ENCODE measurements at places on chromosomes 7 and 10.

GRCh38 chr10:48805848-48806247 lies 121.2 kb downstream of the WDFY4 start:
- no peak for DNase-seq

DNA sequence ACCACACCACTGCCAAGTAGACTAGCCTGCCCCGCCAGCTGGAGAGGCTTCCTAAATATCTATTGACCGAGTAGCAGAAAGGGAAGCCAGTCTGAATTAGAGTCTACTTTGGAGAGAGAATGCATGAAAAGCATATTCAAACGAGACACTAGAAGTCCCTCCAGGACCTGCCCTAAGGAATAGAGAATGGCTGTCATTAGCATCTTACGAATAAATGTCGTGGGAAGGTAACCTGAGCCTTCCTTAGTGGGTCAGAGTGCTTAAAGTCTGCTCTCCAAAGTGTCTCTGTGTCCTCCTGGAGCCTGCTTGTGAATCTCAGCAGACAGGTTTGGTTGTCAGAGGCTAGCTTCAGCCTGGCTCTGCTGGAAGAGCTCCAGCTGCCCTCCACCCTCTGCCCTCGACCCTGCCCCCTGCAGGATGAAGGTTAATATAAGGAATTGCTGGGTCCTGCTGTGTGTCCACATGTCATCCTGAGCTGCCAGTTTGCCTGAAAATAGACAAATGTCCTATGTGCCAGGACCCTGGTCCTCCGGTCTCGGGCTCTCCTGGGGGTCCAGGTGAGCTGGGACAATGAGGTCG lies 33.4 kb downstream of the FAM241B start:
- DNase-seq = no peak

- peak; percentile 66 for DNase-seq
These were observed 11.8 kb upstream of the DRGX start for GRCh38 chr10:49407552-49408137.

- DNase-seq = no peak
These were observed 306.2 kb downstream of the FRMD4A start for GRCh38 chr10:14024329-14025202.

DNA sequence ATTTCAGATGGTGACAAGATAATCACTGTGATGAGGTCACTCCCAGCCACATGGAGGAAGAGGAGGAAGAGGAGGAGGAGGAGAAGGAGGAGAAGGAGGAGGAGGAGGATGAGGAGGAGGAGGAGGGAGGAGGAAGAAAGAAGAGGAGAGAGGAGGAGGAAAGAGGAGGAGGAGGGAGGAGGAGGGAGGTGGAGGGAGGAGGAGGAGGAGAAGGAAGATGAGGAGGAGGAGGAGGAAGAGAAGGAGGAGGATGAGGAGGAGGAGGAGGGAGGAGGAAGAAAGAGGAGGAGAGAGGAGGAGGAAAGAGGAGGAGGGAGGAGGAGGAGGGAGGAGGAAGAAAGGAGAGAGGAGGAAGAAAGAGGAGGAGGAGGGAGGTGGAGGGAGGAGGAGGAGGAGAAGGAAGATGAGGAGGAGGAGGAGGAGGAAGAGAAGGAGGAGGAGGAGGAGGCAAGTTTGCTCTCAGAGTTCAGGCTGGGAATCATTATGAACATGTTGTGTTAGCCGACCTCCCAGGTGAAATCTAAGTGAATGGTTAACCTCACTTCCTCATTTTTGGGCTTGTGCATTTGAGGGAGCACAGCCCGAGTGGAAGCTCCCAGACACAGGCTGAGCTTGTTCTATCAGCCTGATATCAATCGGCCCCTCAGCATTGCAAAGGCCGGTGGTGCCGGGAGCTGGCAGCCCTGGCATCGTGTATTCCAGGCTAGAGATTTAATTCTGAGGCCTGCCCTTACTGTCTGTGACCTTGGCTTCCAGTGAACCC lies 236.2 kb upstream of the PITRM1 start:
- DNase-seq = no peak

GRCh38 chr7:21318916-21319270 lies 109.0 kb upstream of the SP4 start:
- no peak for DNase-seq

DNA sequence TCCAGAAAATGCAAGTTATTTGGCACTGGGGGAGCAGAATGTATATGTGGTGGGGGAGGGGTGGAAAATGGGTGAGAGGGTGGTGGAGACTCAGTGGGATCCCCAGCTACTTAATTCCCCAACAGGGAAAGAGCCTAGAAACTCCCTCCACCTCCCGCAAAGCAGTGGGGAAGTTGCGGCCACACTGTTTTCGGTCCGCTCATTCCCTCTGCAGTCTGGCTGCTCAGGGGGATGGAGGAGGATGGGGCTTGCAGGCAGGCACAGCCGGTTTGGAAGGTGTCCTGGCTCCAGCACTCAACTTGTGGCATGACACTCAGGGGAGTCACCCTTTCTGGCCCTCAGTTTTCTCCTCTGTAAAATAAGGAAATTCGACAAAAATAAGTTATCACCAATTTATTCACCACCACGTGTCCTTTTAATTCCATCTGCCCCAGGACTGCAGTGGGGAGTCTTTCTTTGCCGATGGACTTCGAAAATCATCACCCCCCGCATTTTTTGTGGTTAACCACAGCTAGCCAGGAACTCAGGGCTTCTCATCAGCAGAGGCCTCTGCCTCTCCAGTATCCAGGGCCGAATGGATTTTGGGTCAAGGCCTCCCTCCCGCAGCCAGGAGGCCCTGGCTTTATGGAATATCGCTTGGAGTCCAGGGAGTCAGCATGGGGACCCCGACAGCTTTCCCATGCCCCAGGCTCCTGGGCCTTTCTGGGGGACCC lies 1.6 kb upstream of the HTRA1 start:
- no peak for DNase-seq

GRCh38 chr7:139852482-139852845 lies 23.4 kb downstream of the TBXAS1 start:
- no peak for DNase-seq

DNA sequence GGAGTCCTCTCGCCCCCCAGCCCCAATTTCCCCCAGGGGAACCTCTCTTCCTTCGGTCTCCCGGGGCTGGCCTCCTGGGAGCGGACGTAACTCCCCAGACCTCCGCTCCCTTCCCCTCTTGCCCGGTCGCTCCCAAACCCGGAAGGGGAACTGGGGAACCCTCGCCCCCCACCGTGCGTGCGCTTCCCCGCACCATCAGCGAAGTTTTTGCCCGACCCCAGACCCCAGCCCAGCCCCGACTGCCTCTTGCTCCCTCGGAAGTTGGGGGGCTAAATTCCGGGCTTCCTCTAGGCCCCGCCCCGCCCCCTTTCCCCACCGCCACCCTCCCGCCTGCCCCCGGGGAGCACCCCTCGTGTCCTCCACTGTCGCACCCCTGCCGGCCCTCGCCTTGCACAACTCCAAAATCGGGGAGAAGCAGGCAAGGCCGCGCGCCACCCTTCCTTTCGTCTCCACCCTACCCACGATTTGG lies 436 bp downstream of the GNB2 start:
- no peak for DNase-seq

DNA sequence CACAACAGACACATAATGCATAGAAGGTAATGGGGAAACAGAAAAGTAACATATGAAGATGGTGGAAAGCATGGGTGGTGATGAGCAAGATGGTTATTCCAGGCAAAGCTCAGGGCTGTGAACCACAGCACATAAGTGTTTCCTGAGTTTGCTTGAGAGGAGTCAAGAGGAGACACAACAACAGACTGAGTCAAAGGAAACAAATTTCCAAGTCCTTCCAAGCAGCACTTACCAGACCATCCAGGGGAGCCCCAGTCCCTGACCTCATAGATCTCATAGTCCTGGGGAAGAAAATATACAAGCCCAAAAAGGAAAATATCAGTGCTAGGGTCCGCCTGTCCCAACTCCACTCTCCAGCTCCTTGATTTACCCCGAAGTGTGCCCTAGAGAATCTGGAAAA lies 216.6 kb upstream of the FZD1 start:
- no peak for DNase-seq

GRCh38 chr10:29517352-29517923 lies 117.3 kb downstream of the SVIL start:
- DNase-seq = no peak

GRCh38 chr7:157250605-157251228 lies 86.1 kb upstream of the DNAJB6 start:
- peak; percentile 68 for DNase-seq

- no peak for DNase-seq
These were observed 274.8 kb downstream of the PTPRN2 start for GRCh38 chr7:158312789-158313188.

DNA sequence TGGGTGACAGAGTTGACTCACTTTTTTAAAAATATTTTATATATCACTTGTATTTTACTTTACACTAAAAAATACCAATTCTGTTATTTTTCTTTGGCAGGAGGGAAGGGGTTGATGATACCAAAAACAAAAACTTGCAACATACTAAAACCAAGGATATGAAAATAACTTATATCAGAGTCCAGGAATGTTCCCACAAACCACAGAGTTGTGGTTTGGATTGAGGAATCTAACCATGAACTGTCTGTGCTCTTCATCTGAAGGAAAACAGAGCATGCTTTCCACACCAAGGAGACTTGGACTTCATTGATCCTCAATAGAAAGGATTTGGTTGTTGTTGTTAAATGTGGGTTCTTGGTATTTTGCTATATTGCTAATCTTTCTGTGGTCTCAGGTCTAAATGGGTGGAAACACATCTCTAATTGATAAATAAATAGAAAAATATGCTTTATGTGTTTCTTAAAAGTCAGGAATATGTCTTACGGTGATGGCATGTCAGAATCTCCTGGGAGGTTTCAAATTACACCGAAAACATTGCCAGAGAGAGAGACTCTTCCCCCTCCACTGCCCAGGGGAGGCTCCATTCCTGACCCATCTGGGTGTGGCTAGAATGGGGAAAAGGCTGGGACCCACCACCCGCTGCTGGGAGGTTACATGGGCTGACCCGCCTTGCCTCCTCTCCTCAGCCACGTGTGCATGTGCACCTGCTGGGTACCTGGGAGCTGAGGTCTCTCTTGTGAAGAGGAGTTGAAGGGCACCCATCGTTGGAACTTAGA lies 46.9 kb upstream of the STK17A start:
- no peak for DNase-seq

GRCh38 chr10:100498059-100498458 lies 21.6 kb downstream of the SEC31B start:
- no peak for DNase-seq

DNA sequence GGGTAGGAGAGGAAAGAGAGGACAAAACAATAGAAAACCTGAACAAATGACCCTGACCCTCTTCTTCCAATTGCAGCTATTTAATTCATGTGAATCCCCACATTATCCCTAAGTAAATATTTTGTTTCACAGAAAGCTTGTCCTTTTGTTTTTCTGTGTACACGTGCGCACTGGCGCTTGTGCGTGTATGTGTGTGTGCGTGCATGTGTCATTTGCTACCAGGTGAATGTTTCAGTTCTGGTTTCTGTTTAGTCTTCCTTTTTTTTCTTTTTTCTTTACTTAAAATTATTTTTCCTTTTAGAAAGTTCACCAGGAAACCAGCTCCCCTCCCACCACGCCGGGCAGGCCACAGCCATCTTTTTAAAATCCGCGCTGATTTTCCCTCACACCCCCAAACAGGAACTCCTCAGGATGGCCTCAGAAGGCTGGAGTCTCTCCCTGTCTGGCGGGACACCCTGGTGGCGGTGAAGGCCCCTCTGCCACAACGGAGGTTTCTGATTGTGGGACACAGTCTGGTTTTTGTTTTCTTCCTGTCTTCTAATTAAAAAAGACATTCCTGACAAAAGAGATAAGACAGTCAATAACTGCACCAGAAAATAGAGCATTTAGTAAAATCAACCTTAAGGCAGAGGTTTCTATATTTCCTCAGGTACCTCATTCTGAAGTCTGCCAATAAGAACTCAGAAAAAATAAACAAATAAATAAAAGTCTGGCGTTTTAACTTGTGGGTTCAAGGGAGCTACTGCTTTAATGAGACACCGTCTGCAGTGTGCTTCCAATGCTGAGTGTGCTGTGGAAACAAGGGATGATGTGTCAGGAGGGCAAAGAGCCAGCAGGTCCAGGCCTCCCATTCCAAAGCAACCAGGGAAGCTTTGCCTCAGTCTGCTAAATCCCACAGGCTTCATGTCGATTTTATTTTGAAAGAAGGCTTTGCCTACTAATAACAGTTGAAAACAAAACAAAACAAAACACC lies 17.4 kb downstream of the IRF5 start:
- peak; percentile 86 for DNase-seq

DNA sequence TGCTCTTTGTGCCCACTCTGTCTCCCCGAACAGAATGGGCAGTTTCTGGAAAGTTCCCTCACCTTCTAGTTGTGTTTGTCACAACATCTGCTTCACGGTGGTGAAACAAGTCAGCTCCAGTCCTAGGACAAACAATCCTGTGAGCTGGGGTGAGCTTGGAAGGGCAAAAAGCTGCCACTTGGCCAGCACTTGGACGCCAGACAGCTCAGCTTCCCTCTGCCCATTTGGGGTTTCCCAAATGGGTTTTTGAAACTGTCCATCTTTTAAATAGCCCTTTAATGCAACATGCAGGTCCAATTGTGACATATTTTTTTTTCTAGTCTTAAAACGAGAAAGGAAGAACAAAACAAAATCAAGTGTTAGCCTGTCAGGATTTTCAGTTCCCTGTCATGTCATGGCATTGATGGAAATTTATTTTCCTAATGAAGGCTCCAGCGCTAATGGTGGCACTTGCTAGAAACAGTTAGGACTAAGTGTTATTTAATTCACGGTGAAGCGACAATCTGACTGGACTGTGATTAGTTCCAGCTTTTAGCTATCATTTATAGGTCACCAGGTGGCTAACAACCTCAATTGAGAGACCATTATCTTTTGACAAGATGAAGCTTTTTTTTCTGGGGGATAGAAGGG lies 181.7 kb downstream of the MYOF start:
- no peak for DNase-seq

GRCh38 chr7:112567388-112567787 lies 86.6 kb downstream of the LSMEM1 start:
- DNase-seq = no peak

DNA sequence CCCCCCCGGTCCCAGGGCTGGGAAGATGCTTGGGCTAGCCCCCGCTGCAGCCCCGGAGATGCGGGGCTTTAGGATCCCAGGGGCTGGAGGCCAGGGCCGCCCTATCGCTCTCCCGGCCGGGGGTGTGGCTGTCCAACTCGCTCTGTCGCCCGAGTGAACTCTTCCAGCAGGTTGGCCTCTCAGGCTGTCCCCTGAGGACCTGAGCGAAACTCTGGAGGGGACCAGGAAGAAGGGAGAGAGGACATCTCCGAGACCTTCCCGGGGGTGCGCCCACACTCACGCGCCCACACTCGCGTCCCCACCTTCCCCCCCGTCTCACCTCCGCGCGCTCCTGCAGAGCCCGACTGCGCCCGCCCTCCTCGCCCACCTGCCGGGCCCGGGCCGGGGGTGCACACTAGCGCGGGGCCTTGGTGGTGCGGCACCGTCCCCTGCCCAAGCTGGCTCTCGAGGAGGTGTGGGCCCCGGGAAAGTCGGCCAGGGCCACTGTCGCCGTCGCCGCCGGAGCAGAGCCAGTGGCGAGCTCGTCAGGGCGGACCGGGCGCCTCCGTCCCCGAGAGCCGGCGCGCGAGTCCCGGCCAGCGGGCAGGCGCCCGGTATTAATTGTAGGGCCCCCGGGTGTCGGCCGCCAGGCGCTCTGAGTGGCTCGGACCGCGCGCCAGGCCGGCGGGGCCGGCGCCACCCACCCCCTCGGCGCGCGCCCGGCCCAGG lies 101.7 kb upstream of the SVIL start:
- no peak for DNase-seq
